ENCODE measurements at places on chromosomes 7 and 10.

- DNase-seq: no peak
These were observed 9.1 kb upstream of the ZNF316 start for GRCh38 chr7:6628045-6628444.

DNA sequence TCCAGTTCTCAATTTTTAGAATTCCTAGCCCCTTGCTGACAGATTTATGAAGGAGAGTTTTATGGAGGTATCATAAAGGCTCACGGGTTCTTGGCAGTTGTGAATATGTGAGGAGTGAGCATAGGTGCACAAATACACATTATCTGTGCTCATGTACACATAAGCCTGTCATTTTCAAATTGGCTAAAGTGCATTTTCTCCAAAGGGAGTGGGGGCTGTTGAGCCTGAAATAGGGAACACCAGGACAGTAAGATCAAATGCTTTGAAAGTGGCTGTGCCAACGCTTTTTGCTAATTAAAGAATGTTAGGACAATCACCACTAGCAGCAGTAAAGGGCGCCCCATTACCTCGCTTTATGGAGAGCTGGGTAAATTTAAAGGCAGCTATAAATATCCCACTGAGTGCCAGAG, 8.3 kb upstream of the LRRC4 start:
- DNase-seq: no peak

- no peak for DNase-seq
These were observed 204.9 kb upstream of the FRMD4A start for GRCh38 chr10:14535457-14536130.

DNA sequence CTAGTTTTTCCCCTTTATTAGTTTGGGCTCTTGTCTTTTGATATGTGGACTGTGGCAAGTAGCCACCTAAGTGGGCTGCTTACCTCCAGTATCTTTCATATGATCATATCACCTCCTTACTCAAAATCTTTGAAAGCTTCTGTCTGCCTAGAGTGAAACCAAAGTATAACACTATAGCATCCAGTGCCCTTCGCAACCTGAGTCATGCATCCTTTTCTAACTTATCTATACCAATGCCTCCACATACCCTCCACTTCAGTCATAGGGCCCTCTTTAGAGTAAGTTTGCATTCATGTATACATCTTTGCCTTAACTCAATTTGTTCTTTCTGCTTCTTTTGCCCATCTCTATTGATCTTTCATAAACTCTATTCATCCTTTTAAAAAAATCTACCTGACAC, 15.7 kb upstream of the MACC1 start:
- DNase-seq: no peak

- DNase-seq: no peak
These were observed 448.2 kb downstream of the SEMA3D start for GRCh38 chr7:84738583-84739150.

DNA sequence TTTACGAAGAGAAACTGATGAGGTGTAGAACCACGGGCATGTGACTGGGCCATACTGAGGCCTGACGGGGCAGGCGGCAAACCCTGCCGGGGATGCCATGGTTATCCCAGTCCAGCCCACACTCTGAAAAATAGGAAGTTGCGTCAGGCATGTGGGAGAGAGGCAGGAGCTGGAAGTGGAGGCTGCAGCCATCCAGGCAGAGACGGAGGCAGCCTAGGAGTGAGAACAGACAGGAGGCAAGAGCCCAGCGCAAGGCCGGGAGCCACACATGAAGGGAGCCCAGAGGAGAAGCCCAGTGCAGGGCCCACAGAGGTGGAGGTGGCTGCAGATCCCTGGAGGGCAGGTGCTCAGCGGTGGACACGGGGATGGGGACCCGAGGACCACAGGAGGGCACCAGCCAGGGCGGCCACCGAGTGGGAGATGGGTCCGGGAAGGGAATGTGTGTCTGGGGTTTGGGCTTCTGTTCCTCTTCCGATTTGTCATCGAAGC, 175.2 kb upstream of the PPP2R2D start:
- peak; percentile 36 for DNase-seq

GRCh38 chr10:46560952-46561351, 4.5 kb upstream of the GPRIN2 start:
- no peak for DNase-seq

DNA sequence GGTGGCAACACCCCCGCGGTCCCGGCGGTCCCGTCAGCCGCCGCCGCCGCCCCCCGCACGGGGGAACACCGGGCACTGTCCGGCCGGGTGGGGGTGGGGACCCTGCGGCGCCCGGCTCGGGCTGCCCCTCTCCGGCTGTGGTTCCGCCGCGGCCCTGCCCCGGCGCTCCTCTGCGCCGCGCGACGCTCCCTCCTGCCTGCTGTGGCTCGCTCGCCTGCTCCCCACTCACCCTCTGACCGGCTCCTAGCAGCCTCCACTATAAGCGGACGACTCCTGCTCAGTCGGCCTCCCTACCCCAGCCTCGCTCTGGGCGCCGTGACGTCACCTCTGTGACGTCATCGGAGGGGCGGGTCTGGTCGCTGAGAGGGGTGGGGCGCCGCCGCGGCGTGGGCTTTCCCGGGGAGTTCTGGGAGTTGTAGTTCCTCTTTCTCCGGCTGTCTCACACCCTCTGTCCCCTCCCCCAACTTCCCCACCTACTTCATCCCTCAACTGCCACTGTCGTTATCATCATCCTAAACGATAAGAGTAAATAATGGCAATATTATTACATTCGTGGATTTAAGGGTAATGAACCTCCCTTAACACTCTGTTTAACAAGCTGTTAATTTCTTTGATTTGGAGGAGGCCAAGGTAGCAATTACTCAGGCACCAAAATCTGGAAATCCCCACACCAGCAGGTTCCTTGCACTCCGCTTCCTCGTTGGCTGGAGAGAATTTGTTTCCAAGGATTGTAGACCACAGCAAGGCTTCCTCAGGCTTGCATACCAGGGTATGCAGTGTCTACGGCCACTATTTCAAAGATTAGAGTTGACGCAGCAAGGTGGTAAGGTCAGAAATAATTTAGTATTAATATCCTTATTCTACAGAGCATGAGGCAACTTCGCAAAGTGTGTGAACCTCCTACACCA, at the start of gene UBE2H:
UBE2H (minus strand) TSS at position 308 of the 908 bp plus-strand sequence. CDS start 405 bp downstream, outside the sequence.
- DNase-seq: peak; percentile 96

DNA sequence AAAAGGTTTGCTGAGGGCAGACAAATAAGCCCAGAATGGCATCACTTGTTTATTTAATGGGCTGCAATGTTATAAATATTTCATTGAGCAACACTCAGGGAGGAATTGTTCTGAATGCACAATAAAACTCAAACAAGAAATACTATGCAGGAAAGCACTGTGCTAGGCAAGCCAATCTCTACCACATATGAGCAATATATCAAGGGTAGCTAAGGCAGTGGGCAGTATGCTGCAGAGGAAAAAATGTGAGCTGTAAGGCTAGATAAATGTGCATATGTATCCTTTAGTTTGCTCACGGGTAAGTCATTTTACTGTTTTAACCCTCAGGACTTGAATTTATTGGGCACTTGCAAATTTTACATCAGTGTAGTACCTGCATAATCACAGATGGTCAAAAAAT, 349.6 kb downstream of the CDC14C start:
- DNase-seq: no peak

GRCh38 chr7:120138497-120138896, 134.5 kb upstream of the KCND2 start:
- no peak for DNase-seq

DNA sequence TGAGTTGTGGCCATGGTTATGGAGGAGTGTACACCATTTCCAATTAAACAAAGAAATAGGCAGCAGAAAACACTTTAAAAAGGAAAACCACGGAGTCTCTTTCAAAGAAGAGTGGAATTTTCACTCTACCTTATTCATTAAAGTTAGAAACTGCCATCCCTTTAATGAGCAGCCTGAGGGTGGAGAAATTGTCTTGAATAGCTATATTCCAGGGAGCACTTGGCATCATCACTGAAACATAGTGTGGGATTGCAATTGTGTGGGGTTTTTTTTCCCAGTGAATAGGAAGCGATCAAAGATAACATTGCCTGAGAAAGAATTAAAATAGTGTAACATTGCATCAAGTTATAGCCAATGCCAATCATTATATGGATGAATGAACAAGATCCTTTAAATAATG, 191.6 kb downstream of the TEX36 start:
- DNase-seq: no peak

- no peak for DNase-seq
These were observed 27.0 kb downstream of the SND1 start for GRCh38 chr7:127678947-127679346.

GRCh38 chr10:80356563-80356988, at the start of the genes DYDC1 and DYDC2:
Gene DYDC1, minus strand, starts transcription at chr10:80356755. Its CDS starts 4,154 bp downstream, at chr10:80352601.
Gene DYDC2, plus strand, starts transcription at chr10:80356781. Its CDS starts 5,663 bp downstream, at chr10:80362444.
- peak; percentile 78 for DNase-seq

GRCh38 chr10:1573334-1573969, 163.9 kb downstream of the ADARB2 start:
- no peak for DNase-seq

- no peak for DNase-seq
These were observed 97.6 kb upstream of the ITGB1 start for GRCh38 chr10:33055625-33056024.

- DNase-seq: no peak
These were observed 910.3 kb downstream of the CCSER2 start for GRCh38 chr10:85238676-85239075.

- DNase-seq: peak; percentile 5
These were observed 7.3 kb downstream of the FAM20C start for GRCh38 chr7:199483-200249.

DNA sequence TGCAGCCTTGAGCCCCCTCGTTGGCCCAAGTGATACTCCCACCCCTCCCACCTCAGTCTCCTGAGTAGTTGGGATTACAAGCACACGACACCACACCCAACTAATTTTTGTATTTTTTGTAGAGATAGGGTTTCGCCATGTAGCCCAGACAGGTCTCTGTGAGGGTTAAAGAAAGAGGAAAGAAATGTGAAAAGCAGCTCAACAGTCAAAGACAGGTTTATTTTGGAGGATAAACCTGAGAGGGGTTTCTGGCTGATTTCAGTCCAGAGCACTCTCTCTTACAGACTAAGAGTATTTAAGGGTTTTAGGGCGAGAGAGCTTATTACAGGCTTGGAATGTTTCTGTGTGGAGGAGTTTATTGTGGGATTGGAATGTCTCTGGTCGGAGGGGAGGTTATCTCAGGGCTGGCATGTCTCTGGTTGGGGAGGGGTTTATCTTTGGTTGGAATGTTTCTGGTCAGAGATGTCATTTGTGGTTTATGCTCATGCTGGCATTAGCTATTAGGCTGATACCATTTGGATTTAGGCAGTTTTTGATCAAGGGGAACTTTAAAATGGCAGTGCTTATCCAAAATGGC, 26.1 kb upstream of the SNX10 start:
- DNase-seq: no peak

- DNase-seq: no peak
These were observed 1.5 kb upstream of the JAZF1 start for GRCh38 chr7:28182071-28182471.

DNA sequence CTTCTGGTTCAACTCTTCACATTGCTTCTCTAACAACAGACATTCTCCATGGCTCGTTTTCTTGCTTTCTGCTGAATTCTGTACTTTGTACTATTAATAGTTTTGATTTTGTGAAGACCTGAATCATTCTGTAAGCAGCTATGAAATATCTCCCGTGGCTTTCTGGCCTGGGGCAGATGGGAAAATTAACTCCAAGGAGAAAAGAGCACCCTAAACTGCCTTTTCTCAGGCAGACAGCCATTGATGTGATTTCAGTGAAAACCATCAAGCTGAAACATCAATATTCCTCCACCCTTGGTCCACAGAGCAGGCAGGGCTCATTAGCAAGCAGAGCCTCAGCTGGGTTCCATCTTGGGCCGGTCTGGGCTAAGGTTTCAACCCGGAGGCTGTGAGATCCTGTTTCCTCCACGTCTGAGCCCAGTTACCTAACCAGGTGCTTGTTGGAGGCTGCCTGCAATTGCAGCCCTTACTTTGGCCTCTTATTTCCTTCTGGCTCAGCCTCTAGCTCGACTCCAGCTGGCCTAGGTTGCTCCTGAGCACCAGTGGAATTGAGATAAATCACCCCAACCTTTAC, 21.1 kb upstream of the EZH2 start:
- no peak for DNase-seq

DNA sequence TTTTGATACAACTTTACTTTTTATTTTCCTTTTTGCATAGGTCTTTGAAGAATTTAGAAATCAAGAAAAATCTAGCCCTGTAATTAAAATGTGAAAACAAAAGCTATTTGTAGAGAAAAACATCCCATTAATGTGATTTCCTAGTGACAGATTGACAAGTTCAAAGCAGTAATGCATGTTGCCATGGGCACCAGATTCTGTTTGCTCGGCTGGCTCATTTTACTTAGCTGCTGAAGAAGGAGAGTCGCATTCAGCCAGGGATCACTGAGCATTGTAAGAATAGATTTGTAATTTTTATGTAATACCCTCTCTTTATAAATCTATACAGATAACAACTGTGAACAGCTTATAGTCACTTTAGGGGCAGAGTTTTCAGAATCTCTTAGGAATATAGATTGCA, 28.5 kb downstream of the DNAJB9 start:
- DNase-seq: no peak

GRCh38 chr7:25087855-25088254, 37.2 kb downstream of the CYCS start:
- DNase-seq: peak; percentile 41

DNA sequence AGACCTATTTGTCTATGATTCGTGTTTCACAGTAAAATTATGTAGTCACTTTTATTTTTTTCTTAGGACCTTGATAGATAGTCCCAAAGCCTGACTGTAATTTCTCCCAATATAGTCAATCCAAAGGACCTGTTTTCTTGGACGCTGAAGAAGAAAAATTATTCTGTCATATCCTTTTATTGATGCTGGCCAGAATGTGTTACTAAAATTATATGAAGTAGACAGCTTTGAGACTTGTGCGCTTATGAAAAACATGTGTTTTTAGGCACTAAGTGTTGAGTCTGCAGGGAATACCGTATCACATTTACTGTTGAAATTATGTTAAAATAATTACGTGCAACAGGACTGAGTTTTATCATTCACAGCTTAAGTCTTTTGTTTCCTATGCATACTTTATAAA, 17.9 kb downstream of the TES start:
- DNase-seq: no peak

- DNase-seq: no peak
These were observed 52.0 kb downstream of the P4HA1 start for GRCh38 chr10:73044378-73045285.

- DNase-seq: no peak
These were observed 80.7 kb upstream of the CHST15 start for GRCh38 chr10:124174071-124174566.

GRCh38 chr10:58698777-58699356, 186.2 kb downstream of the BICC1 start:
- DNase-seq: no peak

DNA sequence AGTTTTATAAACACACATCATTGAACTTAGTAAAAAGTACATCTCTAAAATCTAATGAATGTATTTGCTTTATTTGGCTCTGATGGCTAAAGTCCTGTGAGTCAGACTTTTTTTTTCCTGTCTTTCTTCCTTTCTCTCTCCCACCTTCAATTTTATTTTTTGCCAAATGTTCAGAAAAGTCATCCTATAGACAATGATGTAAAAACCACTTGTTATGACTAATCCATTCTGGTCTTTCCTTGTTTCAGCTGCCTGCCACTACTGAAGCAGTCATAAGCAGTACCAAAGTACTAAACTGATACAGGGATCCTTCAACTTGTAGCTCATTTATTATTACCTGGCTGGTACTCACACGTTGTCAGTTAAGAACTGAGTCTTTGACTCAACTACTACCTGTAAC, 23.9 kb downstream of the HECTD2 start:
- no peak for DNase-seq

GRCh38 chr10:129386415-129387257, 80.4 kb upstream of the MGMT start:
- DNase-seq: no peak
